ENCODE measurements at places on chromosomes 4 and X.

DNA sequence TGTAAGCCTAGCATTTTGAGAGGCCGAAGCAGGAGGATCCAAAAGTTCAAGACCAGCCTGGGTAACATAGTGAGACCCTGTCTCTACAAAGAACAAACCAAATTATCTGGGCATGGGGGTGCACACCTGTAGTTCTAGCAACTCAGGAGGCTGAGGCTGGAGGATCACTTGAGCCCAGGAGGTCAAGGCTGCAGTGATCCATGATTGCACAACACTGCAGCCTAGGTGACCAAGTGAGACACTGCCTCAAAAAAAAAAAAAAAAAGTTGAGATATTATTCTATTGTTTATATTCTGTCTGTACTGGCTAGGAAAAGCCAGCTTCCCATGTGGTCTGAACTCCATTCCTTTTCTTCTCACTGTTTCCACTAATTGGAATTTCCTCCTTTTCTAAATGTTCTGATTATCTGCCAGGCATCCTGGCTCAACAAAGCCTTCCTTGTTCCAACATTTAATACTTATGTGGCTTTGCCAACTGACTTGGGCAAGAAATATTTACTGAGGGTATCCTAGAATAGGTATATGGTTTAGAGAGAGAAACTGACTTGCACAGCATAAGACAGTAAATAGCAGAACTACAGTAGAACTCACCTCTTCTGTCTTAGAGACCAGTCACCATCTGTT, 175.2 kb upstream of the ADAMTS3 start:
- no peak for DNase-seq

DNA sequence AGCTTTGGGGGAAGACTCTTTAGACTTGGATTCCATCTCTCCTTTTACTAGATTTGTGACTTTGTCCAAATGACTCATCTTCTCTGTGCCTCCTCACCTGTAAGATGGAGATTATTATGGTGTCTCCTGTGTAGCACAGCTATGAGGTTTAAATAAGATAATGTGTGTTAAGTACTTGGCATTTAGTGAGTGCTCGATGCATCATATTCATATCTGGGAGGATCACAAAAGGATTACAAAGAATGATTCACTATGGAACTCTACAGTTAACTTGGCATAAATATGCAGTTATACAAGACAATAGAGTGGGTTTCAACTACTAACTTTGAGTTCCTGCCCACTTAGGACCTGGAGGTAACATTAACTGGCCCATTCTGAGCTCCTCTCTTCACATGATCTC, 2.3 kb downstream of the GBA3 start:
- no peak for DNase-seq

DNA sequence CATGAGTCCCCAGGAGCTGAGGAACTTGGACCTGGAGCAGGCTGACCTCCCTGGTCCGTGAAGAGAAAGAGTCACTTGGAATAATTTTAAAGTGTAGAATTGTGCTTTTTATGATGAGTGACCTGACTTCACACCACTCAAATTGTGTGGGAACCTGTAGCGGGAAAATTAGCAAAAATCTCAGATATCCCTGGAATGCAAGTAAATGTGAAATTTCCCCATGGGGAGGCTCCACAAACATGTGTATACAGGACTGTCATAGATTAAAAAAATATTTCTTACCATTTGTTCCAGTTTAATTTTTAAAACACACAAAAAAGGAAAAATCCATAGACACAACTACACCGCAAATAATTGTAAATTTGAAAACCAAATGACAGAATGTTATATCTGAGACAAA, 1079.6 kb upstream of the PABPC4L start:
- no peak for DNase-seq

DNA sequence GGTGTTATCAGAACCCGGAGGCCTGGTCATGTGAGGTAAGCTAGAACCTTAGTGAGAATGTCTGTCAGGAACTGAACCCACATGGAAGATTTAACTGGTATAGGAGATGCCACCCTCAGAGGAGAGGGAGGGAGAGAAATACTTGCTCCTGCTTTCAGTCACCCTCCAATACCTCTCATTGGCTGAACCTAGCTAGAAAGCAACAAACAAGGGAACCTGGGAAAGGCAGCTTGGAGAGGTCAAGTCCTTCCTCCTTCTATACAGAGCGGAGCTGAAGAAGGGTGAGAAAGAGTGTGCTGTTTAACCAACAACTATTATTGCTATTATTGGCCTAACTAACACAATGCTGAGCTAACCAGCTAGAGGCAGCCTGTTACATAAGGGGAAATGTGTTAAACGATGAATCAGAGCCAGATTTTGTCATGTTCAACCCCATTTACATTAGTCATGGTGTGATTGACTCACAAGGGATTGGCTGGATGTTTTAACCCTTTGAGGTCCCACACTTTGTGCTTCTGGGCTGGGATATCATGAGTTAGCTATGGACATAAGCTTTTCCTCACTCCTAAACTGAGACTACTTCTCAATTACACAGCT, 96.5 kb upstream of the ESX1 start:
- no peak for DNase-seq

DNA sequence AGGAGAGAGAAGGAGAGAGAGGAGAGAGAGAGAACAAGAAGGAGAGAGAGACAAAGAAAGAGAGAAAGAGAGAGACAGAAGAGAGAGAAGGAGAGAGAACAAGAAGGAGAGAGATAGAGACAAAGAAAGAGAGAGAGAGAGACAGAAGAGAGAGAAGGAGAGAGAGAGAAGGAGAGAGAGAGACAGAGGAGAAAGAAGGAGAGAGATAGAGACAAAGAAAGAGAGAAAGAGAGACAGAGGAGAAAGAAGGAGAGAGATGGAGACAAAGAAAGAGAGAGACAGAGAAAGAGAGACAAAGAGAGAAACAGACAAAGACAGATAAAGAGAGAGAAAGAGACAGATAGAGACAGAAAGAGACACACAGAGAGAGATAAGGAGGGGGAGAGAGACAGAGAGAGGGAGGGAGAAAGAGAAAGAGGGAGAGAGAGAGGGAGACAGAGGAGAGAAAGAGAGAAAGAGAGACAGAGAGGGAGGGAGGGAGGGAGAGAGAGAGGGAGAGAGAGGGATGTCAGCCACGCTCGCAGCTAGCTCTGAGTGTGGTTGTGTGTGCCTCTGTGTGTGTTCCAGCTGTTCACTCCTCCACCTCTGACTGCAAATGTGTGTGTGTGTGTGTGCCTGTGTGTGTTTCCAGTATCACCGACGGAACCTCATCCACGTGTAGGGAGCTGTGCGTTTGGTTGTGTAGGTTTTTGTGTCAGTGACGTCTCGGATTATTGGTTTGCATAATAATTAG, 105.8 kb downstream of the CRLF2 start:
- DNase-seq, result no peak

GRCh38 chr4:145251391-145251790, 71.0 kb upstream of the OTUD4 start:
- DNase-seq, result no peak

DNA sequence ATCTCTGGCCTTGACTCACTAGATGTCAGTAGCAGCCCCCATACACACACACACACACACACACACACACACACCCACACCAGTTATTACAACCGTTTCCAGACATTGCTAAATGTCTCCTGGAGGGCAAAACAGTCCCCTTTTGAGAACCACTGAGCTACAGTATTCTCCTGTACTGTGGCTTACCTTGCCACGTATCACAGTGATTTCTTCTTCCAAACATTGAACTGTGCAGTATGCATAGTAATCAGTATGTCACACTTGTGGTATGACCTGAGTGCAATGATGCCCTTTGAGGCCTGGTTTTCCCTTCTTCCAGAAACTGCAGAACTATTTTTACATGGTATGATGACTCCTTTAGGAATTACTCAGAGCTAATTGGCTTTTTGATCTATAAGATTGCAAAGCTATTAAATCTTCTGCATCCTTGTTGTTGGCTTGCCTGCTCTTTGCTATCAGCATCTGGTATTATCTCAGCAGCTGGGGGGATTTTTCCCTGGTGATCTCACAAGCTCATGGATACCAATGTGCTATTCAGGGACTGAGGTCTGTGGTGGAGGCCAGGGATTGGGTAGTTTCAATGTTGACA, 3.6 kb upstream of the THOC2 start:
- no peak for DNase-seq

DNA sequence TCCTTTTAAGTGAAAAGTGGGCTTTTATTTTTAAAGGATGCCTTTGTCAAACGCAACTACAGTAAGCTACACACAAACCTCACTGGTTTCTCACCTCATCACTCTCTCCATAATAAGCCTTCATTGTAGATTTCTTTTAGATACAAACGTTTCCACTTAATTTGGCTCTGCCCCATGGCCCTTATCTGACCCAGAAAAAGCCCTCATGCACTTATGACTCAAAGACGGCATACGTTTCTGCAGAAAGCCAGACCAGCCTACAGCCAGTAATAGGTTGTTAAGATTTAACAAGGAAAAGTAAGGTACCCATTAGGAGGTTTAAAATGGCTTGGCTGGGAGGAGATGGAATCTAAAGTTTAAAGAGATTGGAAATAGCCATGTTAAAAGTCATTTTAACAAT, 914.6 kb upstream of the INTU start:
- no peak for DNase-seq

GRCh38 chrX:135974279-135974856, 580 bp upstream of the MMGT1 start:
- no peak for DNase-seq

DNA sequence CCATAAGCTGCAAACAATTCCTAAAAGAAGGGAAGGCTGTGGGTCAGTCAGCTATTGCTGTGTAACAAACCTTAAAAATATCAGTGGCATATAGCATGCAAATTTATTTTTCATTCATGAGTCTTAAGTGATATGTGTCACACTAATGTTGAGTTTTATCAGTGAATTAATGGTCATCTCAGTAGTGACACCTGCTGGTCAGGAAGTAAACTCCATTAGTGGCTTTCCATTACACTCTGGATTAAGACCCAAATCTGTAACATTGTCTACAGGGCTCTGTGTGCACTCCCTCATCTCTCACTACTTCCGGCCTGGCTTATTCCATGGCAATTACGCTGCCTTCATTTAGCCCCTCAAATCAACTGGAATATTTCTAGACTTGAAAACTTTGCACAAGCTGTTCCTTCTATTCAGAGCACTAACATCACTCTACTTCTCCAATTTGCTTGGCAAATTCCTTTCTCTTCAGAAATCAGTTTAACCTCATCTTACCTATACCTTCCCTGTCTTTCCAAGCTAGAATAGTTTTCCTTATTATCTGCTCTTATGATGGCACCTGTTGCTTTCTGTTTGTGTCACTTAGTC, 217.3 kb upstream of the TAPT1 start:
- peak; percentile 17 for DNase-seq

GRCh38 chrX:120251471-120252011, 929 bp downstream of the ZBTB33 start:
- no peak for DNase-seq

GRCh38 chr4:122821092-122821491, 5.5 kb upstream of the FGF2 start:
- no peak for DNase-seq

GRCh38 chr4:53240573-53240972, 125.3 kb downstream of the SCFD2 start:
- no peak for DNase-seq

GRCh38 chr4:37767546-37767945, 58.9 kb upstream of the PGM2 start:
- no peak for DNase-seq

- no peak for DNase-seq
Measured at GRCh38 chrX:78796916-78797315, 49.4 kb downstream of the LPAR4 start.

- peak; percentile 13 for DNase-seq
Measured at GRCh38 chrX:24838629-24839028, 144.9 kb downstream of the POLA1 start.

DNA sequence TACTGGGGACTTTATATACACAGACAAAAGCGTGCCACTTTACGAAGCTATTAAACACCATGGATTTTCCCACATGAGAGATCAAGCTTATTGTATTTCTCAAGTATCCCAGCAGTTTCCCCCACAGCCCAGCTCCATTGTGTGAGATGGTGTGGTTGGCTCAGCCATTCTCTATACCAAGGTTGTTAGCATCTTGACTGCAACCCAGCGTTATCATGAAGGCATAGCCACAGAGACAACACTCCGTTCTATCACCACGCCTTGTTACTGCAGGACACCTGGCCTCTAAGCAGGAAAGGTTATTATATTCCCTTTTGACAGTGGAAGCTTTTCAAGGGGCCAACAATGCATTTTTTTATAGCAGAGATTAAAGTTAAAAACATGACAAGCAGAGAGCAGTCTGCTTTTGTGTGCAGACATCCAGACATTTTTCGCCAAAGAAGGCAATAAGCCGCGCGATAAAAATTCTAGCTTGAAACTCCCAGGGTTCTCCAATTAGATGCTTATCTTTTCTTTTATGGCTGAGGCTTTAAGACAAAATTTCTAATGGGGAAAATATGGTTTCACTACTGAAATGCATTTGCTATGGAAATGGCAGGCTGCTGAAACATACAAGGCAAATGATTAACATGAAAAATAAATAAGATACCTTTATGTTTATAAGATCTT, 206.1 kb downstream of the MID1 start:
- no peak for DNase-seq

DNA sequence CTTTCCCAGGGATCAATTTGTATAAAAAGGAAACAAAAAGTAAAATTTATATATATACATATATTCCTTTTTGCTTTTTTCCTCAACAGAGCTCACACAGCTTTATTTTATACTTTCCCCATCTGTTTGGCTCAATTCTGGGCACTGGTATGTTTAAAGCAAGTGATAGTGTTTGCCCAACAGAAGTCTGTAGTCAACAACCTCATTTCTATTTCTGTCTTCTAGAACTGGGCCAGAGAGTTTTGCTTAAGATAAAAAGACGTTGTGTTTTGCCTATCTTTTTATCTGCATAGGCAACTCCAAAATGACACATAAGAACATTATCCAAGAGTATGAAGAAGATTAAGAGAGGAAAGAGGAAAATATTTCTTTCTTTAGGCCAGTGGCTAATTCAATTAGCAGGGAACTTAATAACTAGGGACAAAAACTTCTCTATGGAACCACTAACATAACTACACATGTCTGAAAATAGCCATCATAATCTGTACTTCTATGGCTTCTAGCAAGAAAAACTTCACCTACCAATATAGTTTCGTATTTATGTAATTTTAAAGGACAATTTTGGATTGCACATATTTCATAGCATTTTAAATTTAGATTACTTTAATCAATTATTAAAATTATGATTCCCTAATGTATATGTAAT, 1300.5 kb downstream of the ARAP2 start:
- DNase-seq, result no peak

DNA sequence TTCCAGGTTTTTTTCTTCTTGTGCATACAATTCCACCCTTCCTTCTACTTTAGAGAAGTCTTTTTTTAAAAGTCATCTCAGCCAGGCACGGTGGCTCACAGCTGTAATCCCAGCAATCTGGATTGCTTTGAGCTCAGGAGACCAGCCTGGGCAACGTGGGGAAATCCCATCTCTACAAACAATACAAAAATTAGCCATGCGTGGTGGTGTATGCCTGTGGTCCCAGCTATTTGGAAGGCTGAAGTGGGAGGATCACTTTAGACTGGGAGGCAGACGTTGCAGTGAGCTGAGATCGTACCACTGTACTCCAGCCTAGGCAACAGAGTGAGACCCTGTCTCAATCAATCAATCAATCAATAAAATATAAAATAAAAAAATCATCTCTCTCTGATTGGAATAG, 14.8 kb downstream of the ELOVL6 start:
- DNase-seq, result no peak

All from smooth muscle cell of the brain vasculature (primary cell).